ENCODE measurements at places on chromosomes 6 and 20.
A peak's percentile ranks its signal among the peaks of the same experiment; 100 is the strongest.

- DNase-seq: no peak
Observed at GRCh38 chr6:126821706-126822105, 296.8 kb upstream of the RSPO3 start.

- no peak for DNase-seq
Observed at GRCh38 chr6:90095145-90095544, 200.9 kb downstream of the GJA10 start.

DNA sequence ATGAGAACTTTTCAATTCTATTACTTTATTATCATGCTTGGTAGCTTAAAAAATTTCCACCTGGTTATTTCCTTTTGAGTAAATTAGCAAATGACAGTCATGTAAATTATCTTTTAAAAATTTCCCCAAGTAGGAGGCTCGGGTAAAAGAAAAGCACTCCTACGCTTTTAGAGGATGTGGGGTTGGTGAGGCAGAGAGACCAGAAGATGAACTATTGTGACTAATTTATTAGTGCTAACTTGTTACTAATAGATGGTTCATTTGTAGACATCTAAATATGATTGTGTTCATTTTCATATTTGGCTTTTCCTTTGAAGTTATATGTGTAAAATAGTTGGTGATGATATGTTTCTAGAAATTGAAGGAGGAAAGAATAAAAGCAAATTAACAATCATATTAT, 27.0 kb downstream of the ZNF292 start:
- DNase-seq: no peak

DNA sequence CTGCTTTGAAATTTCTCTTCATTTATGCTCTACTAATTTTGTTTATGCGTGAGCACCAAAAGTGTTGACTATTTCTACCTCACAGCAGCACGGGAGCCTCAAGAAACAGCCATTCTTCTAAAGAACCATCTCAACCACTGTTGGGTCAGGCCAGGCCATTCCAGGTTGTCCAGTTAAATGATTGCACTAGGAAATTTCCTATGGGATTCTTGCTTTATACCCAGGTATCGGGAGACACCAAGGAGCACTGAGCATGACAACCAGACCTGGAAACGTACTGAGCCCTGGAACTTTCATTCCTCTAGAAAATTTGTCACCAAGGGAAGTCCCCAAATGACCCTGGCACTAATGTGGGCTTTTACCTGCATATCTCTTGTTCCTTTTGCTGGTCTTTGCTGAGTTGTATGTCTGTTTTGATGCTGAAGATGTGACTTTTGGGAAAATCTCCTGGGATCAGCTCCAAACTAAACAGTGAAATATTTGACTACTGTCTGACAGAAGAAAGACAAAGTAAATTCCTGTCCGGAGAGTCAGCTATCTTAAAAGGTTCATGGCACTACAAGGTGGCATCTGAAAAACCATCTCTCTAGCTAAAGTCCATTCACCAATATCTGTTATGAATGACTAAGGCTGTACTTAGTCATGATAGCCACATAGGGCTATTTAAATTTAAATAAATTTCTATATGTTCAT, 70.5 kb downstream of the SNAP25 start:
- DNase-seq: no peak

DNA sequence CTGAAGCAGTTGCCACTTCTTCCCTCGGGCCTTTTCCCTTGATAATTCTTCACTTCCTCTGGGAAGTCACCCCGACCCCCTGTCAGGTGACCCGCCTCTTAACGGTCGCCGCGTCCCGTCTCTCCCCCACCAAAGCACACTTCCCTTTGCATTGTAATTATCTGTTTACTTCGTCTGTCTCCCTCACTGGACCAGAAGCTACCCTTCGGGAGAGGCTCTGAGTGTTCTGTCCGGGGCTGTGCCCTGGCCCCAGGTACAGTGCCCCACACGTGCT, 771 bp upstream of the SNAI1 start:
- no peak for DNase-seq

- DNase-seq: no peak
Observed at GRCh38 chr6:149060985-149061760, 256.3 kb upstream of the TAB2 start.

DNA sequence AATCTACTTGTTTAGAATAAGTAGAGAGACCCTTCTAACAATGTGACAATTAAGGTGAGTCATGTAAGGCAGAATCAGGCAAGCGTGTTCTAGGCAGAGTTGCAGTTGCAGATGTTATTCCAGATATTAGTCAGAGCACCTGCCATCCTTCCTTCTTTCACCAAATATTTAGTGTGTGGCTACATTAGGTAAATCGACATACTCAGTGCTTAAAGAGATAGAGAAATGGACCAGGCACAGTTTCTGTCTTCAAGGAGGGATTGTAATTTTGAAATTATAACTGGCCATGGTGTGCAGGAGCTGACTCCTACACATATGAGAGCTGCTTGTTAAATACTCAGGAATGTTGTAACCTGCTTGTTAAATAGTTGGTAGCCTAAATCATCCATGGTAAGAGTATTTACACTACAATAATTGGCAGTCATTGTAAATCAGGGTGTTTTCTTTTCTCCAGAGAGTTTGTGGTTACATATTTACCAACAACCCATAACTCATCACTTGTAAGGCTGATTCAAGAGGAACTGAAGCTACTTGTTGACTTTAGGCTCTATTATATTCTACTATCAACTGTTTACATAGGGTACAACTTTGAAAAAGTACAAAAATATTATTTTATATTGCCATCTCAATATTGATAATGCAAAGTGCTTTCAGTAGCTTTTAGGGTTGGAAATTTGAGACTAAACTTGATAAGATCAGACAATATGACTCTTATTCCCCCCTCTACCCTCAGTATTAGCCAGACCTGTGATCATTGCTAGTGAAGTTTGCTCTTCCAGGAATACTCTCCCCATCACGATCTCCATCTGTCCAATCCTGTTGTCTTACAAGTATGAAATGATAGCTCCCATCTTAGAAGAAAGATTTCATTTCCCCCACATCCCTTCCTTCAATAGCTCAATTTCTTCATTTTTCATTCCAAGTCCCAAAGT, 607.1 kb downstream of the COL12A1 start:
- DNase-seq: no peak

- no peak for DNase-seq
Observed at GRCh38 chr20:55935448-55936208, 69.7 kb downstream of the CBLN4 start.

- no peak for DNase-seq
Observed at GRCh38 chr20:9583151-9583550, 68.8 kb downstream of the LAMP5 start.

DNA sequence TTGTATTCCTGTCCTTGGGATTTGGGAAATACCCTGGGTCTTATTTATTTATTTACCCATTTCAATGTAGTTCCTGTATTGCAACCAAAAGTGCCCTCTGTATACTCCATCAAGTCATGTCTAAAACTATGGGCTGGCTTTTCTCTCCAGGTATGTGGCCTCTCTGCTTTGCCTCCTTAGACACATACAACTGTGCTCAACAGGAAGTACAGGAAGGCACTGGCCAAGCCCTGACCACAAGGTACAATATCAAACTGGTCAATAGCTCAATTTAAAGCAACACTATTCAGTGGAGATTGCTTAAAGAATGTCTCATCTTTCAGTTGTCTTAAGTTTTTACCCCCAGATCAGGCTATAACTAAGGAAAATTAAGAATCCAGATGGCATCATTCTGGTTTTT, 42.3 kb upstream of the SLC24A3 start:
- DNase-seq: no peak

DNA sequence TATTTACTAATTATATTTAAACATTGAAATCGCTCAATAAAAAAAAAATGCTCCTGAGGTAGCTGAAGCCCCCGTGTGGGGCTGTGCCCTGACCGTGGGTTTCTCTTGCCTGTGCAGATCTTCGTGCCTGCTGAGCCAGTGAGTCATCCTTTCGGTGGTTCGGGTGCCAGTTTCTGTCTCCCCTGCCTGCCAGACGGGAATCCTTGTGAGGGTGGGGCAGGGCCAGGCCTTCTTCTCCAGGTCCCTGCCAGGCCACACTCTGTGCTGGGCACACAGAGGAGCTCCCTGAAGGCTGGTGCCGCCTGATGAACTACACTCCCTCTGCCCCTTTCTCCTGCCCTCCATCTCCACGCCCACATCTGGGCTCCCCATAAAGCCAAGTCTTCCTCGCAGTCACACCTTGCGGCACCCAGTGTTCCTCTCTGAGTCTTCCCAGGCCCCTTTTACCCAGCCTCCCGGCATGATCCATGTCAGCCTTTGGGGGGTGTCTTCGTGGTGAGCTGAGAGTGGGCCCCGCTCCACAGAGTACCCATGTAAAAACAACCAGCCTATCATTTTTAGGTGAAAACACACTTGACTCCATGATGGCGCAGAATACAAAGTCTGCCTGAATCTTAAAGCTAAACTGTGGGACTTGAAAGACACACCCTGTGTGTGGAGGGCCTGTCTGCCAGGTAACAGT, 19.3 kb downstream of the FGD2 start:
- no peak for DNase-seq

DNA sequence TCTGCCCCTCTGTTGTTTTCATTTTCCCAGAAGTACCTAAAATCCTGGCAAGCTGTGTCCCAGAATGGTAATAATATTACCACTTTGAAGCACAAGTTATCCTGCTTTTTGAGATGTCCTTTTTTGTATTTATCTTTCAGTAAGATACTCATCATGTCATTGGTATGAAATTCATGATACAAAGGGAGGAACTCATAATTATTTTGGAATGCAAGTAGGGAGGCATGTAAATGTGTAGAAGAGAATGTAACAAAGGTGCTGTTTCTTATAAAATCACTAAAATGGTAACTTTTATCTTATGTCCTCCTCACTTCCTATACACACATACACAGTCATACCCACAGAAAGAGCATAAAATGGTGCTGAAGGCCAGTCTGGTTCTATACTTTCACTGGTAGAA, 109.9 kb downstream of the CD2AP start:
- DNase-seq: no peak

DNA sequence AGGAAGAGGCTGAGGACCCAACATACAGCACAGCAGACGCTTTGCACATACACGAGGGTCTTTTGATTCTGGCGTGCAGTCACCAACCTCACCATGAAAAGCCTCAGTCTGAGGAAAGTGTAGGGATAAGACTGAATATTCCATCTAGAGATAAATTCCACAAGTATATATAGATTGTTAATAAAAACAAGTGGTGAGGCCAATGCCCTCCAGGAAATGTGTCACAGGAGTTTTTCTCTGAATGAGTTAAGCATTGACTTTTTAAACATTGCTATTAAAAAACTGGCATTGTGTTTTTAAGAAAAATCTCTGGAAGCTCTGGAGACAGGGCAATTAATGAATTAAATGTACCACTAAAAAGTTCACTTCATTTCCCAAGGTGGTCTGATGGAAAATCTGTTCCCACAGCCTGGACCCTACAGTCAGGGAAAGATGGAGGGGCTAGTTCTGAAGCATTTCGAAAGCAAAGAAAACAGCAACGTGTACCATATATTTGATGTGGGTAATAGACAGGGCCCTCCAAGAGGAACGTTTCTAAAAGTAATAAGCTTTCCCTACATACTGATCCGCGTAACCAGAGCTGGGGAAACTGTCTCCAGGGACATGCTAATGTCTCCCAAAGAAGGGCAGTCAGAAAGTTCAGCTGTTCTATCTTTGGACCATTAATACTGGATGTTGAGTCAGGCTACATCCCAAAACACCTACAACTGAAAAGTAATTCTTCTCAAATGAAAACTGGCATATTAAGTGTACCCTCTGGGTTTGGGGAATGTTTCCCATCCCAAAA, 301.1 kb downstream of the FOXC1 start:
- no peak for DNase-seq

GRCh38 chr6:45426251-45426650, 48.5 kb upstream of the SUPT3H start:
- DNase-seq: no peak

- DNase-seq: no peak
Observed at GRCh38 chr6:84172080-84172479, 55.4 kb downstream of the CEP162 start.

- peak; percentile 62 for DNase-seq
Observed at GRCh38 chr6:43506667-43507471, 3.3 kb downstream of the LRRC73 start.

- DNase-seq: no peak
Observed at GRCh38 chr6:155791186-155791585, 335.5 kb upstream of the NOX3 start.

DNA sequence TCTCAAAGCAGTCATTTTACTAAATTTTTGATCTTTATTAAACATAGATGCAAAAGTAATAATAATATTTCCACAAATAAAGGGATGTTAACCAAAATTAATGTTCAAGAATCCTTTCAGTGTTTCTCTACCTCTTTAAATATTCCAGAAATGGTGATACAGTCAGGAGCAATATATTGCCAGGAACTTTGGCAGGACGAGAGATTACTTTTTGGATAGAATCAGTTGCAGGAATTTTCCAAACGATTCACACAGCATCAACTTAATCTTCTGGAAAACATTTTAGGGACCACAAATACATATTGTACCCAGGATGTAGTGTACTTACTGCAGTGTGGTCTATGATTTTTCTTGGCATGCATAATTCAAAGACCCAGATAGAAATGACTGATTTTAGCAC, 125.7 kb downstream of the LAMA2 start:
- no peak for DNase-seq

DNA sequence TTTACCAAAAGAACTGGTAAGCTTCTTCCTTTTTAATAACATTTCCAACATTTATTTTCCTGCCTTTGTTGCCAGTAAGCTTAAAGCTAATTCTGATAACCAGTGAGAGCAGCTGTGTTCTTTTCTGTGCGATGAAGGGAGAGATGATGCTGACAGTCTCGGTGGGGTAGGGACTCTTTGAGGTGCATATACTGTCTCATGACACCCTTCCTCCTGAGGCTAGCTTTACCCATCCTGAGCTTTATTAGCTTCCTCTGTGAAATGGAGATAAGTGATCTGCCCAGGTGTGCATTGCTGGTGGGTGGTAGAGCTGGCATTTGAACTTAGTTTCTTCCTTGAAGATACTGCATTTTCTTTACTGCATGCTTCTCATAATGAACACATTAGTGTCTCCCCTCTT, 92.5 kb downstream of the LRRC1 start:
- no peak for DNase-seq

DNA sequence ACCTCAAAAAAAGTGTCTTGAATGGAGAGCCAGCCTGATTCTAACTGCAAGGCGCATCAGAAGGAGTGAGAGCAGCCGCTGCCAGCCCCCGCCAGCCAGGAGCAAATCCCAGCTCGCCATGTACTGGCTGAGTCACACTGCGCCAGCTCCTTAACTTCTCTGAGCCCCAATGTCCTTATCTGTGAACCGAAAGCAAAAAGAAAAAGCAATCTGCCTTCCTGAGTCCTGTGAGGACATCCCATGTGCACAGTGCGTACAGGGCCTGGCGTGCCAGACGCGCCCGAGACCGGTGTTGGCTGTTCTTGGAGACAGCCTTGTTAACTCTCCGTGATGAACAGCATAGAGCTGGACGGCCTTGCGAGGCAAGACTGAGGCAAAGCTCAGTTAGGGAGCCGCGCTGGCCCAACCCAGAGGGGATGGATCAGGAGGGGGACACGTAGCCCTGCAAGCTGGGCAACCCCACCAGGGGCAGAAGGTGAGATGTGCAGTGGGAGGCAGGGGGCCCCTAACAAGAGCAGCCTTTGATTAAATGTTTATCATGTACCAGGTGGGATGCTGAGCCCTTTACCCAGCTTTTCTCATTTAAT, 122.7 kb downstream of the AGPAT4 start:
- DNase-seq: no peak

GRCh38 chr6:98880486-98880885, 46.1 kb downstream of the POU3F2 start:
- DNase-seq: no peak
